Activated naive CD8-positive, alpha-beta T cell treated with anti-CD3 and anti-CD28 coated beads for 36 hours (primary cell): ENCODE measurements at places on chromosomes 2 and 18. TPM values are rescaled to one million over a fixed set of nuclear protein-coding genes. Genes with fewer than 3 reads are reported as not detected.

The C2orf66 gene
- total RNA-seq, result not detected

GRCh38 chr18:6854811-6855210 is 125.3 kb downstream of the ARHGAP28 start:
- no peak for DNase-seq

DNA sequence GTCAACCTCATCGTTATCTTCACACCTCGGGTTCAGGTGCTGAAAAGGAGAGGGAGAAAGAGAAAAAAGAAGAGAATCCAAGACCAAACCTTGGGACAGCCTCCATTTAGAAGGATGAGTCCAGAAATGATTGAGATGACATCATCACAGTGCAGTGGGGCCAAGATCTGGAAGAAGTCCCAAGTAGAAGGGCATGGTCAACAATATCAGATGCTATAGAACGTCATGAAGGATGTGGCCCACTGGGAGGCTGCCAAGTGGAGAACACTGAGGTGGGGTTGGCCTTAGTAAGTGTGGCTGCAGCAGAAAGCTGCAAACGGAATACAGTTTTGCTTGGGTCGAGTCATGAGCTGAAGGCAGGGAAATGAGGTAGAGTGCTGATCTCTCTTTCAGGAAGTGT is 91.1 kb upstream of the FZD7 start:
- no peak for DNase-seq

DNA sequence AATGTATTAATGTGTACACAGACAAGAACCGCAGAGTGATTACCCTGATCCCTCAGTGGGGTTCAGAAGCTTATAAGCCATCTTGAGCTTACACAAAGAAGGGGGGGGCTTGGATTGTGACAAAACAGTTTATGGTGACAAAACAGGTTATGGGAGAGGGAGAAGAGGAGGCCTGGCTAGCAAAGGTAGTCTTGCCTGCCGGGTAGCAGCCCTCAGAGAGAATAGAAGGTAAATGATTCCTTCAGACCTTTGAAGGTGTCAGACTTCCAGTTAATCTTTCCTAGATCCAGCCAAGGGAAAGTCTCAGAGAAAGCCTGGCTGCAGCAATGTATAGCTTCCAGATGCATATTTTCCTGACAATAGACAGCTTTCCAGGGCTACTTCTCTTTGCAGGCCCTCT is 44.6 kb upstream of the RAPH1 start:
- no peak for DNase-seq

DNA sequence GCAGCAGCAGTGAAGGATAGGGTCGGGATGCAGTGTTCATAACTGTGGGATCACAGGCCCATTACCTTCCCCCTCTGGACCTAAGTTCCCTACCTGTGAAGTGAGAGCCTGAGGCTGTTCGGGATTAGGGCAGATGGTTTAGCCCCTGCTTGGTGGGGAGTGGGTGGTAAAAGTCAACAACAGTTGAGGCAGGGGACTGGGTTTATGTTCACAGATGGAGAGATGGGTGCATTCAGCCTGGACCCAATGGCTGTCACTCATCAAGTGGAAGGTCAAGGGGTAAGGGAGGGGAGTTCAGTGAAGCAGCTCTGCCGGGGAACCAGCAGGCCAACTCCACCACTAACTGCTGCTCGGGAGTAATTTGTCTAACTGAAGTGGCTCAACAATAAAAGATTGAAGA is 180.4 kb downstream of the FAM210A start:
- DNase-seq, result no peak

- no peak for DNase-seq
Observed at GRCh38 chr2:113818382-113818951, 62.0 kb upstream of the SLC35F5 start.

The MYL12B gene
- total RNA-seq, result 235 TPM

GRCh38 chr18:903701-904100 is 970 bp upstream of the ADCYAP1 start:
- DNase-seq, result peak; percentile 56

GRCh38 chr2:134277223-134277622 is 23.4 kb downstream of the MGAT5 start:
- no peak for DNase-seq

- DNase-seq, result no peak
Observed at GRCh38 chr2:97868986-97869721, 126.6 kb downstream of the TMEM131 start.

- DNase-seq, result no peak
Observed at GRCh38 chr2:234985608-234986245, 33.9 kb downstream of the SH3BP4 start.

The IL1RL1 gene
- total RNA-seq, result 0.18 TPM

The LRRC30 gene
- not detected for total RNA-seq

The CYTIP gene
- total RNA-seq, result 302 TPM

DNA sequence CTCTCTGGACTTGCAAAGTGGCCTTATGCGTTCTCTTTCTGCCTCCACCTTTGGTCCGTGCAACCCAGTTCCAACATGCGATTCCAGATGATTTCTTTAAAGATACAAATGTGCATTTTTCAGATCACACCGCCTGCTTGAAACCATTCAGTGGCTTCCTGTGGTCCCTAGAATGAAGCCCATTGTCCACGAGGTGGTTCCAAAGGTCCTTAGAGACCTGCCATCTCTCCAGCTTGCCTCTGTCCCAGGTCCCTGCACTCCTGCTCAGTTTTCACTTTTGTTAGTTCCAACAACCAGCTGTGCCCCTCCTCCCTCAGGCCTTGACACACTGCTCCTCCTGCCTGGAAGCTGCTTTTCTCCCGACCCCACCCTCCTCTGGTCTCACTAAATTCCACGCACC is 3.6 kb upstream of the INO80C start:
- DNase-seq, result no peak

GRCh38 chr2:171529914-171530313 is 7.6 kb downstream of the CYBRD1 start:
- no peak for DNase-seq

DNA sequence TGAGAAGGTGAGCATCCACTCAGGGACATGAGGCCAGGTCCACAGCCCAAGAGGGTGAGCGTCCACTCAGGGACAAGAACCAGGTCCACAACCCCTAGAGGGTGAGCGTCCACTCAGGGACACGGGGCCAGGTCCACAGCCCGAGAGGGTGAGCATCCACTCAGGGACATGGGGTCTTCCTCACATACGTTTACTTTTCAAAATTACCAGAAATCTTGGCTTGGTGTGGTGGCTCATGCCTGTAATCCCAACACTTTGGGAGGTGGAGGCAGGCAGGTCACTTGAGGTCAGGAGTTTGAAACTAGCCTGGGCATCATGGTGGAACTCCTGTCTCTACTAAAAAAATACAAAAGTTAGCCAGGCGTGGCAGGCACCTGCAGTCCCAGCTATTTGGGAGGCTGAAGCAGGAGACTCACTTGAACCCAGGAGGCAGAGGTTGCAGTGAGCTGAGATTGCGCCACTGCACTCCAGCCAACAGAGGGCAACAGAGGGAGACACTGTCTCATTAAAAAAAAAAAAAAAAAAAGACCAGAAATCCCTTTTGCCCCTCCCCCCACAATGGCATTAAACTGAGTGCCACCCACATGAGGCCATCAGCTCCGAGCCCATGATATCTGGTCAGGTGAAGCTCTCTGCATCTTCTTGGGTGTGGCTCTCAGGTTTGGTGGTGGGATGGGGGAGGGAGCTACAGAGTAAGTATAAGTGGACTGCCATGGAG is 9.0 kb upstream of the MBP start:
- no peak for DNase-seq

The STON1 gene
- 0.62 TPM for total RNA-seq

DNA sequence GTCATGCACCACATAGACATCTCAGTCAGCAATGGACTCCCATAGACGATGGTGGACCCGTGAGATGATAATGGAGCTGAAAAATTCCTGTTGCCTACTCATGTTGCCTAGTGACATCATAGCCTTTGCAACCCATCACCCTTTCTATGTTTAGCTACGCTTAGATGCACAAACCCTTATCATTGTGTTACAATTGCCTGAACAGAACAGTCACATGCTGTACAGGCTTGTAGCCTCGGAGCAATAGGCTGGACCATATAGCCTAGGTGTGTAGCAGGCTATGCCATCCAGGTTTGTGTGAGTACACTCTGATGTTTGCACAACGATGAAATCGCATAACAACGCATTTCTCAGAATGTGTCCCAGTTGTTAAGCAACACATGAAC is 221.6 kb downstream of the ALPK2 start:
- DNase-seq, result no peak

The FIGN gene
- total RNA-seq, result not detected

The SIX3 gene
- total RNA-seq, result not detected

The CRYBA2 gene
- total RNA-seq, result not detected

The LRRTM1 gene
- not detected for total RNA-seq

DNA sequence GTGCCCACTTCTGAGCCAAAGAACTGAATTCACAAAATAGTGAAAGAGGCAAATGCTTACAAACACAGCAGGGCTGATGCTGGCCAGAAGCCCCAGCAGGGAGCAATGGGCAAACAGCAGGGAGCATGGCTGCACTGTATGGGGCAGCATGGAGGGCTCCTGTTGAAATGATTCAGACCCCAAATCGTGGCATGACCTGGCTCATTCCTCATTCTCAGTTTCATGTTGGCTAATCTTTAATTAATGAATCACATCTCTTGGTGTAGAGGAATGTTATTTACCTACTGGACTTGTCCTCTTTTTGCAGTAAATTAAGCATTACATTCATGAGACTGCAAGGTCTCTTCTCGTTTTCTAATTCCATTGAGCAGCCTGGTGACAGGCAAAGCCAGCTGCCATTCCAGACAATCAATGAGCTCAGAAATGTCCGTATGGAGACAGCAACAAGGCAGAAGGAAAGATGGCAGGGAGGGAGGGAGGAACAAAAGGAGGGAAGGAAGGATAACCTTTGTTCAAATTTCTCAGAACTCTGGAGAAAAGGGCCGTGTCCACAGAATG is 84.9 kb upstream of the ST8SIA3 start:
- no peak for DNase-seq

- no peak for DNase-seq
Observed at GRCh38 chr2:86201671-86202335, 2.5 kb downstream of the MRPL35 start.

The CTLA4 gene
- total RNA-seq, result 45.6 TPM

GRCh38 chr2:191202209-191202721 is 42.9 kb upstream of the MYO1B start:
- no peak for DNase-seq

DNA sequence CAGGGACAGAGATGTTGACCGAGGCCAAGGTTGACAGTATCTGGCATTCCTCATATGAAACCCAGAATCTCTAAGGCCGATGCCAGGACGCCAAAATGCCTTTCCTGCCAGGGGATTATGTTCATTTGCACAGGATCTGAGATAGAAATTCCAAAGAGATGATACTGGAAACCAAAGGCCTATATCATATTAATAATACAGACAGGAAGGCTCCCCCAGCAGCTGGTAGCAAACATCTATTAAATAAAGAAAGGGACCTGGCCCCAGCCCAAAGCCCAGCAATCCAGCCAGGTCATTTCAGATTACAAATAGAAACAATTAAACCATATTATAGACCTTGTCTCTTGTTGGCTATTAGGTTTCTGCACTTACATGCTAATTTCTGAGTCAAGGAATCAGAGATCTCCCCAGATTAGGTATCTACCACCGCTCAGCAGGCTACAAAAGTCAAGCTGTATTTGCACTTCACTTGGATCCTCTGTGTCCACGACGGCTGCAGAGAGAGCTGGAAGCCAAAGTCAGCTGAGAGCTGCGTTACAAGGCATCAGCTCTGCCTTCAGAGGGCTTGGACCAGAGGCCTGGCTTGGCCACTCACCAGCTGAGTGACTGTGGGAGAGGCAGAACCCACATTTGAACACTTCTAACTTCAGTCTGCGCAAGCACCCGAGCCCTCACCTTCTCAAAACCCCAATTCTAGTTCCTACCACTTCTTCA is 269.3 kb upstream of the SIX2 start:
- DNase-seq, result no peak

GRCh38 chr2:100976061-100976460 is 26.0 kb upstream of the RPL31 start:
- no peak for DNase-seq

The ACVR1 gene
- 6.4 TPM for total RNA-seq

GRCh38 chr2:141703501-141703900 is 427.3 kb downstream of the LRP1B start:
- DNase-seq, result no peak

The OBSL1 gene
- total RNA-seq, result 2.0 TPM

DNA sequence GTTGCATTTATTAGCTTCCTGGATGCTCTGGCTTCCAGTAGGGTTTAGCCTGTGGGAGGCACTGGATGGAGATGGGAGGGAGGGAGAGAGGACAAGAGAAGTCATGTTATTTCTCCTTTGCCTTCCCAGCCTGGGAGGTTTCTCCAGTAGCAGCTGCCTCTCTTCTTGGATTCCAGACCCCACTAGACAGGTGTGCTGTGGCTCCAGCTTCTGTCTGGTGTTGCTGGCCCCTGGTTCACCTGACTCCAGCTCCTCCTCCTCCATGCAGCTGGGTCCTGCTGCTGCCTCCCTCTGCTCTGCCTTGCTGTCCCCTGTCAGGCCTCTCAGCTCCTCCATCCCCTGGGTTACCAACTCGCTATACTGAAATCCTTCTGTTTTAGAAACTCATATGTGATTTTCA is 188.9 kb upstream of the TNP1 start:
- no peak for DNase-seq

The SLC38A11 gene
- total RNA-seq, result not detected

GRCh38 chr2:165804719-165805118 is 10.7 kb upstream of the GALNT3 start:
- DNase-seq, result no peak

GRCh38 chr2:209719034-209719433 is 52.6 kb upstream of the UNC80 start:
- DNase-seq, result no peak

GRCh38 chr2:147122944-147123343 is 721.9 kb upstream of the ACVR2A start:
- no peak for DNase-seq

GRCh38 chr2:15425712-15426111 is 135.4 kb downstream of the NBAS start:
- no peak for DNase-seq

- DNase-seq, result peak; percentile 41
Observed at GRCh38 chr18:47756364-47757016, 174.0 kb downstream of the SMAD2 start.

DNA sequence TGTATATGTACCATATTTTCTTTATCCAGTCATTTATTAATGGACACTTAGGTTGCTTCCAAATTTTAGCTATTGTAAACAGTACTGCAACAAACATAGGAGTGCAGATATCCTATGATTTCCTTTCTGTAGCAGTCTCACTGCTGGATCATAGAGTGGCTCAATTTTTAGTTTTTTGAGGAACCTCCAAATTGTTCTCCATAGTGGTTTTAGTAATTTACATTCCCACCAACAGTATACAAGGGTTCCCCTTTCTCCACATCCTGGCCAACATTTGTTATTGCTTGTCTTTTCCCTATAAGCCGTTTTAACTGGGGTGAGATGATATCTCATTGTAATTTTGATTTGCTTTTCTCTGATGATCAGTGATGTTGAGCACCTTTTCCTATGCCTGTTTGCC is 114.3 kb downstream of the TMEM17 start:
- no peak for DNase-seq

GRCh38 chr2:233791151-233791882 is 13.2 kb downstream of the MROH2A start:
- DNase-seq, result no peak

GRCh38 chr2:20450201-20450999 is 3.5 kb downstream of the RHOB start:
- DNase-seq, result no peak

GRCh38 chr2:12929758-12930157 is 213.0 kb downstream of the TRIB2 start:
- DNase-seq, result no peak

GRCh38 chr2:14944562-14945346 is 312.2 kb downstream of the LRATD1 start:
- DNase-seq, result no peak

- DNase-seq, result no peak
Observed at GRCh38 chr2:11955884-11956291, 209.5 kb downstream of the LPIN1 start.

The LBX2 gene
- total RNA-seq, result 0.18 TPM

The SALL3 gene
- total RNA-seq, result not detected
